ENCODE measurements at places on chromosomes 11 and 22.

DNA sequence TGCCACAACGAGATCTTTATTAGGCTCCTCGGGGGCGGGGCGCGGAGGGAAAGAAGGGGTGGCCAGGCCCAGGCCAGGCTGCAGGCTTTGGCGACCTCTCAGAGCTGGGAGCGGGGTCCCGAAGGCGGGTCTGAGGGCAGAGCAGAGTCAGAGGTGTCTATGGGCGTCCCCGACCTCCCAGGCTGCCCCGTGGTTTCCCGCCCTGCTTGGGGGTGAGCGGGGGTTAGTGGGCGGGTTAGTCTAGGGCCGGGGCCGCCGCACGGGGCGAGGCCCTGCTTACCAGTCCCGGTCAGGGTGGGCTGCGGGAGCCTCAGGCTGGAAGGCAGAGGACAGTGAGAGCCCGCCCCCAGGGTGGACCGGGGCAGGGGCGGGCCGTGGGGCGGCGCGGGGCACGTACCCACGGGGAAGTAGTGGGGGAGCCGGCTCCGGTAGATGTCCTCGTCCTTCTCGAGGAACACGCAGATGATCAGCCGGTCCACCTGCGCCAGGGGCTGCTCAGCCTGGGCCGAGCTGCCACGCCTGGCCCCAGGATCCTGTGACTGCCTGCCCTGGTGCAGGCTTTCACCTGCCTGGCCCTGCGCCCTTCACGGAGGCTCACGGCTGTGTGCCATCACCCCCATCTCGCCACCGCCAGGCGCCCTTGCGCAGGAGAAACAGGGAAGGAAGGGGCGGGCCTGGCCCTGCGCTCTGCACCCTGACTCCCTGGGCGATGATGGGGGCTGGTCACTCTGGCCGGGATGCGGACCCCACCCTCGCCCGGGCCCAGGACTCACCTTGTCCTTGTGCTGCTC, 12.5 kb downstream of the OTUB1 start:
- H3K4me1 ChIP-seq, result peaks cover 33% of the 10 kb centered on the region
- H3K27ac ChIP-seq, result no peak overlapping the region
- peaks cover 38% of the 10 kb centered on the region for H3K36me3 ChIP-seq
- peak overlapping the region; percentile 39 for H3K4me3 ChIP-seq

DNA sequence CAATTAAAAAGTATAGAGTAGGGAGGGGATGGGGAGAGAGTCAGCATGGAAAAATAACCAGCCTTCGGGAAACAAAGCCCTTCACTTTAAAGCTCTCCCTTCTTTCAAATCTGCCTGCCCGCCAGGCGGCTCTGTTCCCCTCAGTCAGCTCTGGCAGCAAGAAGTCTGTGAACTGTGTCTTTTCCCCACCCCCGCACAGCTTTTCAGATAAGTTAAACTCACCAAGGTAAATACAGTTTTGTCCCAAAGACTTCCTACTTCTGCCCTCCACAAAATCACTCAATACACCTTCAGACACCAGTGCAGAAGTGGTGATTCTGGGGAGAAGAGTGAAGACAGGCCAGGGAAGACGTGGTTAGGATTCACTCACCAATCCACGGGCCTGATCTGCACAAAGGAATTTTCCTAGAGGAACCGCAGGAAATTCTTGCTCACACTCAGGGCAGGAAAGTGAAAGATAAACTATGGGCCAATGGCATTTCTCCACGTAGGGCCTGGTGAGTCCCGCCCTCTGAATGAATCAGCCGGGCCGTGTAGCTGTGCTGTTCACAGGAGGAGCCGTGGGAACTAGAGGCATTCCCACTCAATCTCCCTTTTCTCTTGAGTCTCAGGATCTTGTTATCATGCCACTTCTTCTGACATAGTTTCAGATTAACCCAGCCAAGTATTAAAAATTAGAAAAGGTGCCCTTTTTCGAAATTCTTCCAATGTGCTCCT, at the start of gene TRIM5:
TSS of gene TRIM5 (minus strand) at position 429 of the 717 bp plus-strand sequence. CDS start 4,897 bp downstream, outside the sequence.
- H3K27ac ChIP-seq, result peak within 1 kb of the TSS; percentile 99
- DNase-seq, result peak; percentile 93
- H3K27me3 ChIP-seq, result no peaks in the 10 kb centered on the region
- peaks cover 11% of the 10 kb centered on the region for H3K4me1 ChIP-seq
- H3K4me3 ChIP-seq, result no peak within 1 kb of the TSS
- peaks cover under 1% of the 10 kb centered on the region for H3K36me3 ChIP-seq

GRCh38 chr22:19942157-19943081, 801 bp upstream of the TXNRD2 start:
- H3K4me1 ChIP-seq, result peaks cover 36% of the 10 kb centered on the region
- peak overlapping the region; percentile 97 for H3K27ac ChIP-seq
- H3K27me3 ChIP-seq, result no peaks in the 10 kb centered on the region
- H3K4me3 ChIP-seq, result peak overlapping the region; percentile 83

DNA sequence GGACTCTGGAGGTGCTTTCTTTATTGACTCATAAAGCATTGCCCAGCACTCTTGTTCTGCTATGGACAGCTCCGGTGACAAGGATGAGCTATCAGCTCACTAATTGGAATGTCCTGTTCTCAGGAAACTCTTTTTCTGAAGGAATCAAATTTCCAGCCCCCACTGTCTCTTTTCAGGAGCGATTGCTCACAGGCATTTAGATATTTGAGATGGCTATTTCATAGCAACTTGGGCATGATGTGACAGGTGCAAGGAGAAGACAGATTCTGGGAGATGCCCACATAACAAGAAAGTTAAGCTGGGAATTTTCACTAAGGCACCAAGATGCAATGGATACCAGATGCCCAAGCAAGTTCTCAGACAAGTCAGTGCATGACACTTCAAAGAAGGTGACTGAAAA, 123.4 kb upstream of the CSNK2A3 start:
- H3K4me1 ChIP-seq, result no peaks in the 10 kb centered on the region
- DNase-seq, result no peak
- no peaks in the 10 kb centered on the region for H3K36me3 ChIP-seq
- H3K27ac ChIP-seq, result no peak overlapping the region

DNA sequence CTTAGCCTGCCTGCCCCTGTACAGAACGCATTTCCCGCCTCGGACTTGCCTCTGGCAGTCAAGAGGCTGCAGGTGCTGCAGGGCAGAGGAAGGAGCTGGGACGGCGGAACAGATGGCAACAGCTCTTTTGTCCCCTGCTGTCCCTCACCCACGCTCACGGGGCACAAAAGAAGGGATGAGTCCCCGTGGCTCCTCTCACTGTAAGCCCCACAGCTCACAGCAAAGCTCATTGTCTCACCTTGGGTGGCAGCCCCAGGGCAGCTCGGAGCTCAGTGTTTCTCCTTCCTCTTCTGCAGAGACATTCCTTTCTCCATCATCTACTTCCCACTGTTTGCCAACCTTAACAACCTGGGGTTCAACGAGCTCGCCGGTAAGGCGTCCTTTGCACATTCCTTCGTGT, 24.3 kb downstream of the SLC25A18 start:
- no peak for DNase-seq
- H3K27ac ChIP-seq, result no peak overlapping the region
- H3K4me3 ChIP-seq, result no peak overlapping the region

GRCh38 chr11:120708511-120709183, 197.1 kb downstream of the GRIK4 start:
- no peak overlapping the region for H3K27ac ChIP-seq
- H3K4me3 ChIP-seq, result no peak overlapping the region

GRCh38 chr11:113305440-113306336, 8.7 kb upstream of the TTC12 start:
- no peak overlapping the region for H3K27ac ChIP-seq
- H3K27me3 ChIP-seq, result no peaks in the 10 kb centered on the region
- DNase-seq, result peak; percentile 86
- H3K36me3 ChIP-seq, result no peaks in the 10 kb centered on the region
- H3K4me3 ChIP-seq, result no peak overlapping the region
- H3K4me1 ChIP-seq, result no peaks in the 10 kb centered on the region

- no peaks in the 10 kb centered on the region for H3K36me3 ChIP-seq
- no peak overlapping the region for H3K27ac ChIP-seq
- peaks cover 4% of the 10 kb centered on the region for H3K27me3 ChIP-seq
- no peak overlapping the region for H3K4me3 ChIP-seq
Measured at GRCh38 chr22:30113494-30113893, 33.2 kb downstream of the HORMAD2 start.

DNA sequence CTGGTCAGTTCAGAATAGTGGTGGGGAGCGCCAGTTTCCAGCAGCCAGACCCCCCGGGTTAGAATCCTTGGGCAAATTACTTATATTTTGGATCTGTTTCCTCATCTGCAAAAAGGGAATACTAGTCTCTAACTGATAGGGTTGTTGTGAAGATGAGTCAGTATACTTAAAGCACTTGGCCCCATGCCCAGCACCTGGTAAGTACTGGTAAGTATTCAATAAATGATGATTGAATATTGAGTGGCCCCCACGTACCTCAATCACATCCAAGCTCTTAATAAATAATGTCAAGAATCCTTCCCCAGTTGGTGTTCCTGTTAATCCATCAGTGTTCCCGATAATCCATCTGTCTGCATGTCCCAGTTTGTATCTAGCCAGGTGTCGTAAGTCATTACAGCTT, 12.1 kb downstream of the ACP2 start:
- H3K4me1 ChIP-seq, result peaks cover 29% of the 10 kb centered on the region
- H3K36me3 ChIP-seq, result peaks cover 31% of the 10 kb centered on the region
- no peak overlapping the region for H3K27ac ChIP-seq
- H3K27me3 ChIP-seq, result no peaks in the 10 kb centered on the region
- no peak overlapping the region for H3K4me3 ChIP-seq

DNA sequence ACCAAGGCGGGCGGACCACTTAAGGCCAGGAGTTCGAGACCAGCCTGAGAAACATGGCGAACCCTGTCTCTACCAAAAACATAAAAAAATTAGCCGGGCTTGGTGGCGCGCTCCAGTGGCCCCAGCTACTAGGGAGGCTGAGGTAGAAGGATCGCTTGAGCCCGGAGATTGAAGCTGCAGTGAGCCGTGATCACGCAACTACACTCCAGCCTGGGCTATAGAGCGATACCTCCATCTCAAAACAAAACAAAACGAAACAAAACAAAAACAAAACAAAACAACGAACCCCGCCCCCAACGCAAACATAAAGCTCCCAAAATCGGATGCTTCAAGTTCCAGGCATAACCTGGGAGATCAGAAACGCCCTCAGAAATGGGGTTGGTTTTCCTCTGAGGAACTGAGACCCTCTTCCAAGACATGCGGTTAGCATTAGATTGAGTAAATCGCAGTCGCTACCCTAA, 564 bp downstream of the LRRC51 start:
- H3K27me3 ChIP-seq, result no peaks in the 10 kb centered on the region
- no peaks in the 10 kb centered on the region for H3K36me3 ChIP-seq
- no peak for DNase-seq
- H3K27ac ChIP-seq, result peak overlapping the region; percentile 89
- H3K4me3 ChIP-seq, result no peak overlapping the region

DNA sequence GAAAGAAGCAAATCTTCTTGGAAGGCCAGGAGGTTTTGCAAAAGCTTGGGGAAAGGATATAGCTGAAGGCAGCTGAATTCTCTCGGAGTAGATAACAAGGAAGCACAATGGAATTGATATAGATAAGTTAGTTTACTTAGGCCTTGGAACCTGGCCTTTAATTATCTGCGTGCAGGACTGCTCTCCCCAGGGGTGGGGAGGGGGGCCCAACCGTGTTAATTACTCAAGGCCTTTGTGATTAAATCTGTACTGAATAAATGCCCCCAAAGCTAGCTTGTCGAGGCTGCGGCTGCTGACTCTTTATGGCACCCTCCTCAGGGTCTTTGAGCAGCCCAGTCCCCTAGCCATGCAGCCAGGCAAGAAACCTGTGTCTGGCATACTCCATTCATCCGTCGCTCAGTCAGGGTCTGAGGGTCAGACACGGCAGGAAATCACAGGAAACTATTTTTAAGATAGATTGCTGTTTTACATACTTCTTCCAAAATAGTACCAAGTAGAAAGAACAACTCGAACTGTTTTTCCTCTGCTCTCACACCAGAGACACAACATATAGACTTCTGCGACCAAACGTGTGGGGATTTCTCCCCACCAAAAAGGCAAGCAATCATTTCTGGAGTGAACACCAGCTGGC, 36.5 kb downstream of the MS4A2 start:
- no peaks in the 10 kb centered on the region for H3K36me3 ChIP-seq
- no peaks in the 10 kb centered on the region for H3K4me1 ChIP-seq
- no peaks in the 10 kb centered on the region for H3K27me3 ChIP-seq
- DNase-seq, result no peak

- no peaks in the 10 kb centered on the region for H3K36me3 ChIP-seq
- no peak overlapping the region for H3K27ac ChIP-seq
- DNase-seq, result no peak
- no peaks in the 10 kb centered on the region for H3K4me1 ChIP-seq
Measured at GRCh38 chr11:9267680-9268079, 2.5 kb upstream of the DENND5A start.

GRCh38 chr22:37880668-37881440, 25.2 kb upstream of the MICALL1 start:
- H3K36me3 ChIP-seq, result no peaks in the 10 kb centered on the region
- DNase-seq, result no peak
